Esophagus (tissue), 2 donors: ENCODE measurements at places on chromosomes 5 and 9. TPM values are rescaled to one million over a fixed set of nuclear protein-coding genes. Genes with fewer than 3 reads are reported as not detected.

Gene ZNF366
- polyA plus RNA-seq, result 0.26 TPM

Gene FOXD4L3
- polyA plus RNA-seq, result 0.10 TPM

Gene SEC16A
- polyA plus RNA-seq, result 32.9 TPM

Gene ANKRD55
- polyA plus RNA-seq, result 0.04 TPM

Gene NDUFS4
- polyA plus RNA-seq, result 90.3 TPM

Gene AGXT2
- polyA plus RNA-seq, result not detected

Gene MAN2A1
- polyA plus RNA-seq, result 6.5 TPM

Gene MRPS27
- polyA plus RNA-seq, result 29.2 TPM

Gene SARDH
- 0.20 TPM for polyA plus RNA-seq

Gene LRRC70
- polyA plus RNA-seq, result 1.2 TPM

Gene PCDHA9
- polyA plus RNA-seq, result 0.02 TPM

Gene RELL2
- 6.3 TPM for polyA plus RNA-seq

Gene ICE1
- 4.8 TPM for polyA plus RNA-seq

Gene SLC6A19
- not detected for polyA plus RNA-seq

Gene SH3GL2
- polyA plus RNA-seq, result 0.04 TPM

Gene SSBP2
- 25.3 TPM for polyA plus RNA-seq
